Adrenal gland (tissue), 19 donors: ENCODE measurements at places on chromosomes 1 and 21. TPM values are rescaled to one million over a fixed set of nuclear protein-coding genes. Genes with fewer than 3 reads are reported as not detected.

ZSCAN20 gene
- polyA plus RNA-seq: 1.8 TPM

FCGR1A gene
- polyA plus RNA-seq: 64.2 TPM

KIAA0040 gene
- 7.4 TPM for polyA plus RNA-seq

SRGAP2 gene
- 18.9 TPM for polyA plus RNA-seq

DNA sequence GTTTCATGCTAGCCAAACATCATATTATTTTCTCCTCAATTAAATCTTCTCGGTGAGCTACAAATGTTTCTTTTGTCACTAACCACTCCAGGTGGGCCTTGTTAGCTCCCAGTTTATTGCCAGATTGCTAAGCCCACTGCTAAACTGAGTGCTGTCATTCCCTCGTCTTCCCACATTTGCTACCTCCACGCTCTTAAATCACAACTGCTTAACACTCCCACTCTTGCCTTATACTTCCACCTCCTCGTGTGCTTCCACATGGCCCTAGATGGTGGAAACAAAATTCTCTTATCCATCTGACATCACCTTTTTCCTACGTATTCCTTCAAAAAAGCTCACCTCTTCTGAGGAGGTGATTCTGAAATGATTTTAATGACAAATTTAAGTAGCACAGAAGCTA is 34.6 kb upstream of the AKT3 start:
- no peaks in the 10 kb centered on the region for H3K4me1 ChIP-seq
- no peak overlapping the region for H3K4me3 ChIP-seq
- H3K27me3 ChIP-seq: no peaks in the 10 kb centered on the region
- no peak overlapping the region for H3K27ac ChIP-seq
- no peaks in the 10 kb centered on the region for H3K36me3 ChIP-seq

DNA sequence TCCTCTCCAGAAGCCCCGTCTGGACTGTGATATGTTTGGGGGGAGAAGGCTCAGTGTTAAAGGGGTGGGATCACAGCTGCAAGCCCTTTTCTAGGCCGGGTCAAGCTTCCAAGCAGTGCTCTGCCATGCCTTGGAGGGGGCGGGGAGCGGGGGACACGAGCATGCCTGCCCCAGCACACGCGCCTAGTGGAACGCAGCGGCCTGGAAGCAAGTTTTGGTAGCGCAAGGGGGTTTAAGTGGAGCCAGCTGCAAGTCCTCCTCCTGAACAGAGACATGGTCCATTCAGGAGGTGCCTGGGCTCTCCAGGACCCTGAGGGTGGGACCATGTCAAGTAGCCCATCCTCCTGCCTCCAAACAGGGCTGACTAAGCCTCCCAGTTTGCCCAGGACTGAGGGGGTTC is 112.2 kb downstream of the CASZ1 start:
- H3K4me3 ChIP-seq: no peak overlapping the region
- DNase-seq: no peak
- H3K27me3 ChIP-seq: no peaks in the 10 kb centered on the region
- peaks cover 33% of the 10 kb centered on the region for H3K4me1 ChIP-seq
- H3K36me3 ChIP-seq: no peaks in the 10 kb centered on the region

DNA sequence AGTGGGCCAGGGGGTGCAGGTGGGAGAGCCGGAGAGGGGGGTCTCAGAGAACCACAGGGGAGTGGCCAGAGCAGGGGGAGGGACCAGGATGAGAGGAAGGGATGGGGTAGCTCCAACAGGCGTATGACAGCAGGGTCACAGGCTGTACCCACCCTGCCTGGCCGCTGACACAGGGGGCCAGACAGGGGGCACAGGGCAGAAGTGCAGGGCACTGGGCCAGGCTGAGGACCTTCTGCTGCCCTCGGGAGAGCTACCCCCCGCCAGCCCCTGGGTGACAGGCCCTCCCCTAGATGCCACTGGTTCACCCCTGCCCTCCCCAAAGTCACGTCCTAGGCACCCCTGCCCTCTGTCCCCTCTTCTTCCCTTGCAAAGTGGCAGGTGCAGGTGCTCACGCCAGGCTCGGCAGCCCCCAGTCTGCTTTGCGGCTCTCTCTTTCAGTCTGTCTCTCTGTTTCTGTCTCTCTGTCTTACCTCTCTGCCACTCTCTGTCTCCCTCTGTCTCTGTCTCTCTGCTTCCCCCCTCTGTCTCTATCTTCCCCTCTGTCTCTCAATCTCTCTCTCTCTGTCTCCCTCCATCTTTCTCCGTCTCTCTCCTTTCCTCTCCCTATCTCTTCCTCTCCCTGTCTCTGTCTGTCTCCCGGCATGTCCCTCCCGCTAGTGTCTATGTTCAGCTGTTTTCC is 48.5 kb downstream of the WNT9A start:
- no peaks in the 10 kb centered on the region for H3K27me3 ChIP-seq
- H3K4me1 ChIP-seq: no peaks in the 10 kb centered on the region
- H3K36me3 ChIP-seq: no peaks in the 10 kb centered on the region

- no peak overlapping the region for H3K4me3 ChIP-seq
- H3K4me1 ChIP-seq: no peaks in the 10 kb centered on the region
- H3K36me3 ChIP-seq: no peaks in the 10 kb centered on the region
- DNase-seq: no peak
- no peaks in the 10 kb centered on the region for H3K27me3 ChIP-seq
Observed at GRCh38 chr1:213687832-213688231, 299.9 kb upstream of the PROX1 start.

GRCh38 chr1:47751996-47752451 is 245.2 kb downstream of the TRABD2B start:
- no peak for DNase-seq
- no peak overlapping the region for H3K27ac ChIP-seq
- H3K4me1 ChIP-seq: no peaks in the 10 kb centered on the region

GRCh38 chr1:50681931-50682330 is 258.7 kb upstream of the DMRTA2 start:
- H3K27me3 ChIP-seq: no peaks in the 10 kb centered on the region
- H3K4me1 ChIP-seq: no peaks in the 10 kb centered on the region
- no peak overlapping the region for H3K27ac ChIP-seq
- H3K36me3 ChIP-seq: no peaks in the 10 kb centered on the region
